ENCODE measurements at places on chromosomes 1 and 21.

DNA sequence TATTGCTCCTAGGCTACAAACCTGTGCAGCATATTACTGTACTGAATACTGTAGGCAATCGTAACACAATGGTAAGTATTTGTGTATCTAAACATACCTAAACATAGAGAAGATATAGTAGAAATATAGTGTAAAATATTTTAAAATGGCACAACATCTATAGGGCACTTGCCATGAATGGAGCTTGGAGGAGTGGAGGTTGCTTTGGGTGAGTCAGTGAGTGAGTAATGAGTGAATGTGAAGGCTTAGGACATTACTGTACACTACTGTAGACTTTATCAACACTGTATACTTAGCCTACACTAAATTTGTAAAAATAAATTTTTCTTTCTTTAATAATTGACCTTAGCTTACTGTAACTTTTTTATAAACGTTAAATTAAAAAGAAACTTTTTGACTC lies 7.9 kb downstream of the LEFTY2 start:
- DNase-seq, result no peak

DNA sequence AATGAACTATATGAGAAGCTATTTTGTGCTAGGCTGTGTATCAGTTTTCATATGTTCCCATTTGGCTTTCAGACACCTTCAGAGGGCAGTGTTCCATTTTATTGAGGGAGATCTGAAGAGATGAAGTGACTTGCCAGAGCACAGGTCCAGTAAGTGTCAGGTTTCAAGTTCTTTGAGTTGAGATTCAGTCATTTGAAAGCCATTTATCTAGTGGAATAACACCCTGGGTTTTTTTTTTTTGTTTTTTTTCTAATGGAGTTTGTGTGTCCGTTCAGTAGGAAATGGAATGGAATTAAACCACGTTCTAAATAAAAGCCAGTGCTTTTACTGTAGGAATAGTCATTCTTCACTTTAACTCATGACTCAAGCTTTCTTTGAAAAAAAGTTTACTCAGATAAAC lies 652.9 kb upstream of the USP24 start:
- DNase-seq, result no peak

DNA sequence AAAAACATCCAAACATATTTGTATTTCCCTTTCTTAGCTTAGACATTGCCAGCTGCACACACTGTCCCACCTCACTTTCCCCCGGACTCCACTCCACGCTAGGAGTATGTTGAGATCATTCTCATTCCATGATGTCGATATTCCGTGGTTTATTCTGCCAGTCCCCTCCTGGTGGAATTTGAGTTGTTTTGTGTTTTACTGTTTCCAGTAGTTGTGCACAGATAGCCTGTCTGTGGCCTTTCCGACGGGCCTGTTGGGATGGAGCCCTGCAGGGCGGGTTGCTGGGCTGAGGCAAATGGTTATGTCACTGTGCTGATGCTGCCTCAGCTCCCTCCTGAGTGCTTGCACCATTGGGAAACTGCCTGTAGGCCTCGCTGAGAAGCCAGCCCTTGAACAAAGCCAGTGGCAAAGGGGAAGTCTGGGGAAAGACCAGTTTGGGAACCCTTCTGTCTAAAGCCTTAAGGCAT lies 12.8 kb downstream of the TRAPPC10 start:
- peak; percentile 24 for DNase-seq

DNA sequence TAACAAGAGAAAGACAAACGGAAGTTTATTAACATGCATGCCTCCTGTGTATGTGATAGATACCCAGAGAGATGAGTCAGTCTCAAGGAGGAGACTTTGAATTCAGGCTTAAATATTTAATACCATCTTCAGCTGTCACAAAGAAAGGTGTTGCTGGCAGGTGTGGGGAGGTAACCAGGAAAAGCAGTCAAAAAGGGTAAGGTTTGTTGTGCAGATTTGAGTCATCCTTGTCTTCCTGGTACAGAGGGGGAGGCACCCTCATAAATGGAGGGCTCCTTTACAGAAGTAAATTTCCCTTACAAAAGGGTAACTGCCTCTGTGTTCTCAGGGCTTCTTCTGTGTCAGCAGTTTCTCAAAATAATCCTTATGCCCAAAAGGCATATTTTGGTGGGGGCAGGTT lies 75.2 kb upstream of the B3GALT5 start:
- no peak for DNase-seq

- no peak for DNase-seq
Measured at GRCh38 chr1:110519125-110519810, at the start of gene KCNA10. Gene KCNA10, minus strand, starts transcription at chr1:110519175. Its CDS starts 388 bp downstream, at chr1:110518787.

DNA sequence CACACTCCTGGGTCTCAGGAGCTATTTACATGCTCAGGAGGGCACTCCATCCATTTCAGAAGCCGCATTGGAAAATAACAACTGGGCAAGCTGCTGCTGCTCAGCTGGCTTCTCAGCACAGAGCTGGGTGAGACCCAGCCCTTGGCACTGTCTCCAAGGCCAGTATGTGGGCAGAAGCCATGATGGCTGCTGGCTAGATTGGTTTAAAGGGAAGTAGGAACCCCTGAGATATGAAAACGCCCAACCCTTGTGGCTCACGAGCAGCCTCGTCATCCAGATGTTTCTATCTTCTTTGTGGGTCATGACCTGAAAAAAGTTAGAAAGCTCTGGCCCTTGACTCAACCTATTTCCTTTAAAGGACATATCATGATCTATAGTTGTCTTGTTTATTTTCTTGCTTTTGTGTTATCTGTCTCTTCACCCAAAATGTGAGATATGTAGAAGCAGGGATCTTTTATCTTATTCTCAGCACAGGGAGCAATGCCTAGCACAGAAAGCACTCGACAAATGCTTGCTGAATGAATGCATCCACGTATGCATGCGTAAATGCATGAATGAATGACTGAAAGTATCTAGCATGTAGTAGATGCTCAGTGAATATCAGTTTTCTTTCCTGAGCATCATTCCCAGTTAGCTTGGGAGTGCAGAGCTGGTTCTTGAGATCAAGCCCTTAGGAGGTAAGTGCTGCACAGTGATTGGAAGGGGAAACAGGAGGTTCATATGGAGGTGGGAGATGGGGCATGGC lies 11.6 kb downstream of the MYBPH start:
- DNase-seq, result no peak

DNA sequence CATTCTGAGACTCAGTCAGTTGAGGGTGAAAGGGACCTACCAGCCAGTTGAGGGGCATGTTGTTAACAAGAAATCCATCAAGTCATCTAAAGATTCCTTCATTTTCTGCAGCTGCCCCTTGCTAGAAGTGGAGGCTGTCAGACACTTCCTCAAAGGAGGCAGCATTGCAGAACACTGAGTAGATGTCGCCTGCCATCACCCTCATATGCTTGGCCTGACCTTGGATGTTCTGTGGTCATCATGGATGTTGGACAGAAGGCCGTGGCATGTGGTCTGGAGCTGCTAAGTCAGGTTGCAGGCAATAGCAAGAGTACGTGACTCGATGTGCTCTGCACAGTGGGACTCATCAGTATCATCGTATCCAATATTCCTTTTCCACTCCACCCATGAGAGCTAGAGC lies 70.6 kb downstream of the GATAD2B start:
- no peak for DNase-seq

Data from breast epithelium (tissue), 4 donors.